ENCODE measurements at places on chromosomes 11 and 22.
A peak's percentile ranks its signal among the peaks of the same experiment; 100 is the strongest.

- peaks cover 24% of the 10 kb centered on the region for H3K36me3 ChIP-seq
- H3K27ac ChIP-seq = peak overlapping the region; percentile 8
- no peak for DNase-seq
- H3K4me3 ChIP-seq = no peak overlapping the region
- no peaks in the 10 kb centered on the region for H3K27me3 ChIP-seq
- peaks cover 9% of the 10 kb centered on the region for H3K4me1 ChIP-seq
Observed at GRCh38 chr11:65609229-65609628, 4.8 kb downstream of the MAP3K11 start.

DNA sequence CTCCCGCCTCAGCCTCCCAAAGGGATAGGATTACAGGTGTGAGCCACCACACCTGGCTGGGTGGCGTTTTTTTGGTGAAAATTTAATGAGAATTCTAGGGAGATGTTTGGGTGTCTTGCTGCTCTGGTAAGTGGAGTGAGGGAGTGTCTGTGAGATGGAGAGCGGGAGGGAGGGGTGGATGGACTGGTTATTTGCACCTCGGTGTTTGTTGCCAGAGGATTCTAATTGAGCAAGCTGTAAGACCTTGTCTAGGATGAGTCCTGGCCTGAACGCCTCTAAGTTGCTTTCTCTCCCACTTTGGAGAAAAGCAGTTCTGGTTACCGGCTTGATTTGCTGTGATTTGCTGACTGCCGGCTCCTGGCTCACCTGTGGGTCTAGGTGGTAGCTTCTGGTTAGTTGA lies 22.0 kb upstream of the GRAMD4 start:
- DNase-seq = no peak
- peak overlapping the region; percentile 74 for H3K27ac ChIP-seq
- H3K36me3 ChIP-seq = peaks cover 2% of the 10 kb centered on the region
- no peaks in the 10 kb centered on the region for H3K27me3 ChIP-seq
- H3K4me3 ChIP-seq = no peak overlapping the region

DNA sequence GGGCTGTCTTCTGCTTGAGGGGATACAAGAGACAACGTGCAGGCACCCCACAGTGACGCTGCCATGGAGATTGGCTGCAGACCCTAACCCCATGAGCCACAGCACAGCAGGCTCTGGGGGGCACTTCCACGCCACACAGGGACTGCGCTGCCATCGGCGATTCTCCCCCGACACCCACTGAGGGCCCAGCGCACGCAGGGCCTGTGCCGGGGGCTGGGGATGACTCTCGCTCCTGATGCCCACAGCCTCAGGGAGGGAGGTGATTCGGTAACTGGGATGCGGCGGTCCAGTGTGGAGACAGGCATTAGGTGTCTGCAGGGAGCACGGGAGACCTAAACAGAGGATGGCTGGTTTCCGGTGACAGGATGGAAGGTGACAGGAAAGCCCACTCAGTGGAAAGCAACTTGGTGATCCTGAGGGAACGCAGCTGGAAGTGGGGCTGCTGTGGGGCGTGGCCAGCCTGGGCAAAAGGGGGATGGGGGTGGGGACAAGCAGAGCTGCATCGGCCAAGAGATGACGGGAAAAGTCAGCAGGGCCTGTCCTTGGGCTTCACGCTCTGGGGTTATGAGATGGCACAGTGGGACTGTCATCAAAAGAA lies 37.7 kb downstream of the EFCAB6 start:
- H3K4me1 ChIP-seq = no peaks in the 10 kb centered on the region
- no peaks in the 10 kb centered on the region for H3K36me3 ChIP-seq
- no peaks in the 10 kb centered on the region for H3K27me3 ChIP-seq
- no peak overlapping the region for H3K27ac ChIP-seq

- no peak overlapping the region for H3K27ac ChIP-seq
- H3K36me3 ChIP-seq = no peaks in the 10 kb centered on the region
- DNase-seq = no peak
- H3K4me3 ChIP-seq = no peak overlapping the region
- H3K27me3 ChIP-seq = peaks cover 23% of the 10 kb centered on the region
Observed at GRCh38 chr22:21098099-21098671, 52.4 kb downstream of the LRRC74B start.

GRCh38 chr11:128453444-128454336 lies 133.7 kb downstream of the ETS1 start:
- H3K4me3 ChIP-seq = no peak overlapping the region
- peaks cover 34% of the 10 kb centered on the region for H3K27me3 ChIP-seq
- H3K27ac ChIP-seq = no peak overlapping the region
- peaks cover 3% of the 10 kb centered on the region for H3K4me1 ChIP-seq

DNA sequence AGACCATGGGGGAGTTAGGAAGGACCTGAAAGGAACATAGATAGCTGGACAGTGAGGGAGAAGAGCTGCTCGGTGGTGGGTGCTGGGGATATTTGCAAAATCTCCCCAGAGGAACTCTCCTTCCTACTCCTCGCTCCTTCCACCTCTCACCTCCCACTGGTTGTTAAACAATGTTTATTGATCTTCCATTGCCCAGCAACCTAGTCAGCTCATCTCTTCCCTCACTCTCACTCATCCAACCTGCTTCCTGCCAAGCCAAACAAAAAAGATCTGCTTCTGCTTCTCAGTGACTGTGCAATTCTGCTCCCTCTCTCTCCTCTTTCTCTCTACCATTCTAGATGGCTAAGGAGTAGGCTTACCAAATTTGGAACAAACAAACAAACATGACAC lies 115.0 kb downstream of the SLC1A2 start:
- no peak overlapping the region for H3K4me3 ChIP-seq
- H3K27ac ChIP-seq = no peak overlapping the region
- peaks cover 16% of the 10 kb centered on the region for H3K4me1 ChIP-seq

- H3K36me3 ChIP-seq = peaks cover 2% of the 10 kb centered on the region
- peaks cover 4% of the 10 kb centered on the region for H3K4me1 ChIP-seq
- no peak overlapping the region for H3K4me3 ChIP-seq
- no peak overlapping the region for H3K27ac ChIP-seq
- no peaks in the 10 kb centered on the region for H3K27me3 ChIP-seq
Observed at GRCh38 chr22:28231441-28231840, 312.4 kb upstream of the PITPNB start.

DNA sequence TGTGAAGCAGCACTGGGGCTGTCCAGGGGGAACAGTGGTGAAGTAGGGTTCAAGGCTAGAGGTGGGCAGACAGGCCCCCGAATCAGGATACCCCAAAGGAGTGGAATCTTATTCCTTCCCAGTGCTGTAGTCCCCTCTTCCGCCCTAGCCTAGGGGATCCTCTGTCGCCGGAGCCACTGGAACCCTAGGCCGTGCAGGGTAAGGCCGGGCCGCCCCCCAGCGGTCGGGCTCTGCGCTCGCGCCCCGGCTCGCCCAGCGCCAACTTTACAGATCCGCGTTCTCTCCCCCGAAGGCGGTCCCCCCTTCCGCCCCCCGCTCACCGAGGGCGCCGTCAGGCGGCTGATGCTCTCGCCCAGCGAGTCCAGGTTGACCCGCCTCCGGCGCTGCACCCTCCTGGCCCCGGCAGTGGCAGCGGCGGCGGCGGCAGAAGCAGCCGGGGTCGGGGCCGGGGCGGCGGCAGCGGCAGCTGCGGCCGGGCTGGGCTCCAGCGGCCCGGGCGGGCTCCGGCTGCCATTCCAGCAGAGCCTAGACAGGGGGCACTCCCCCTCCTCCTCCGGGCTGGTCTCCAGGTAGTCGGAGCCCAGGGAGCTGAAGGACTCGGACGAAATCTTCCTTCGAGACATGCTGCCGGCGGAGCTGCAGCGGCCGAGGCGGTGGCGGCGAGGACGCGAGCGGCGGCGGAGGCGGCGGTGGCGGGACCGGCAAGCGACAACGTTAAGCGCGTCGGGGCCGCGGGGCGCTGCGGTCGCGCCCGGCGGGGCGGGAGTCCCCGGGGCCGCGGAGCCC lies 650 bp downstream of the GUCY1A2 start:
- peak; percentile 69 for DNase-seq
- H3K4me3 ChIP-seq = peak overlapping the region; percentile 78
- H3K27me3 ChIP-seq = peaks cover 12% of the 10 kb centered on the region
- H3K4me1 ChIP-seq = peaks cover 29% of the 10 kb centered on the region

- H3K27ac ChIP-seq = peak overlapping the region; percentile 78
- H3K36me3 ChIP-seq = no peaks in the 10 kb centered on the region
- DNase-seq = no peak
- peaks cover 8% of the 10 kb centered on the region for H3K4me1 ChIP-seq
Observed at GRCh38 chr11:2929950-2930703, 907 bp upstream of the PHLDA2 start.

- H3K4me1 ChIP-seq = no peaks in the 10 kb centered on the region
- no peaks in the 10 kb centered on the region for H3K36me3 ChIP-seq
- H3K27ac ChIP-seq = no peak overlapping the region
Observed at GRCh38 chr11:8194956-8195355, 26.1 kb upstream of the RIC3 start.

GRCh38 chr11:86018249-86018648 lies 50.6 kb downstream of the PICALM start:
- DNase-seq = no peak
- no peak overlapping the region for H3K27ac ChIP-seq
- H3K4me3 ChIP-seq = no peak overlapping the region
- peaks cover 13% of the 10 kb centered on the region for H3K4me1 ChIP-seq
- no peaks in the 10 kb centered on the region for H3K27me3 ChIP-seq

- no peak overlapping the region for H3K27ac ChIP-seq
- no peak for DNase-seq
- H3K27me3 ChIP-seq = no peaks in the 10 kb centered on the region
- H3K4me3 ChIP-seq = no peak overlapping the region
- H3K4me1 ChIP-seq = peaks cover 20% of the 10 kb centered on the region
- H3K36me3 ChIP-seq = no peaks in the 10 kb centered on the region
Observed at GRCh38 chr22:35051791-35052190, 14.2 kb upstream of the ISX start.

DNA sequence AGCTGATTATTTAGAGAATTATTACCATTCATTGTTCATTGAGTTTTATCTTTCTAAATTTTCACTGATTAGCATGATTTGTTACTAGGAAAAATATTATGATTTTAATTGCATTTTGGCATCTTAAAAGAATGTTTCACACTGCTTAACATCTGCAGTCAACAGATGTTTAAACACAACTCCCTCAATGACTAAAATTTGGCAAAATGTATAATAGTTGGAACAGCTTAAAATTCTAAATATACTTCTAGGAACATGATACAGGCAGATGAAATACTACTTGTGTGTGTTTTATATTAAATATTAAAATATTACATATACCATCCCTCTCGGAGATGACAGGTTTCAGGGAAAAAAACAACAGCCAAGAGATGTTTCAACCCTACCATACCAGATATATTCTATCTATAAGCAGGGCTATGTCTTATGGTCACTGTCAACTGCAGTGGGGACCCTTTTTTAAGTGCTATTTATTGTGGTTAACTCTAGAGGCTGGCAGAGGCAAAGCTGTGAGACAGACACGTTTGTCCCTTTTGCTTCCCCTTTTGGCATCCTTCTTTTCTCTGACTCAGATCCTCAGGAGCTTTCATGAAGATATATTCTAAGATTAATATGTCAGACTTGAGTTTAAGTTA lies 81.9 kb downstream of the BDNF start:
- H3K4me1 ChIP-seq = peaks cover 8% of the 10 kb centered on the region
- H3K4me3 ChIP-seq = no peak overlapping the region
- no peak for DNase-seq
- H3K27me3 ChIP-seq = no peaks in the 10 kb centered on the region
- H3K36me3 ChIP-seq = no peaks in the 10 kb centered on the region

GRCh38 chr11:44382656-44383240 lies 72.8 kb upstream of the ALX4 start:
- H3K27me3 ChIP-seq = peaks cover 21% of the 10 kb centered on the region
- no peak for DNase-seq
- no peaks in the 10 kb centered on the region for H3K4me1 ChIP-seq
- H3K27ac ChIP-seq = no peak overlapping the region
- H3K36me3 ChIP-seq = no peaks in the 10 kb centered on the region

- H3K4me3 ChIP-seq = no peak overlapping the region
- H3K36me3 ChIP-seq = no peaks in the 10 kb centered on the region
- H3K4me1 ChIP-seq = peaks cover 15% of the 10 kb centered on the region
- H3K27me3 ChIP-seq = peaks cover 51% of the 10 kb centered on the region
- no peak for DNase-seq
- H3K27ac ChIP-seq = no peak overlapping the region
Observed at GRCh38 chr22:24831687-24832086, 25.7 kb downstream of the SGSM1 start.

GRCh38 chr11:133162227-133162626 lies 370.1 kb downstream of the OPCML start:
- H3K27me3 ChIP-seq = peaks cover 35% of the 10 kb centered on the region
- no peak overlapping the region for H3K4me3 ChIP-seq
- no peak for DNase-seq
- H3K4me1 ChIP-seq = peaks cover 13% of the 10 kb centered on the region
- no peak overlapping the region for H3K27ac ChIP-seq

DNA sequence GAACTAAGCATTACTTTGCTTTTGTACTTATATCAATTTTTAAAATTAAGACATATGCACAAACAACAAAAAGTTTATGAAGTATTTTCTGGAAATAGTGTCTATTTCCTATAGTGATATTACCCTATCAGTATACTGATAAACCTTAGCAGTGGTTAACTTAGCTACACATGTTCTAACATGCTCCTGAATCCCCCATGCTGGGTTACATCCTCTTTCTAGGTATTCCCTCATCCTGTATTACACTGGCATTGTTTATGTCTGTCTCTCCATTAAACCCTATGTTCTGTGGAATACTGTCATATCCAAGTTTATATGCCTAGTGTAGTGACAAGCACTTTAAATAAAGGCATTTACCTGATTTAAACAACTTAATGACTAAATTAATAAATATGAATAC lies 1.8 kb upstream of the FAR1 start:
- no peak overlapping the region for H3K4me3 ChIP-seq
- peaks cover 7% of the 10 kb centered on the region for H3K36me3 ChIP-seq
- DNase-seq = no peak

DNA sequence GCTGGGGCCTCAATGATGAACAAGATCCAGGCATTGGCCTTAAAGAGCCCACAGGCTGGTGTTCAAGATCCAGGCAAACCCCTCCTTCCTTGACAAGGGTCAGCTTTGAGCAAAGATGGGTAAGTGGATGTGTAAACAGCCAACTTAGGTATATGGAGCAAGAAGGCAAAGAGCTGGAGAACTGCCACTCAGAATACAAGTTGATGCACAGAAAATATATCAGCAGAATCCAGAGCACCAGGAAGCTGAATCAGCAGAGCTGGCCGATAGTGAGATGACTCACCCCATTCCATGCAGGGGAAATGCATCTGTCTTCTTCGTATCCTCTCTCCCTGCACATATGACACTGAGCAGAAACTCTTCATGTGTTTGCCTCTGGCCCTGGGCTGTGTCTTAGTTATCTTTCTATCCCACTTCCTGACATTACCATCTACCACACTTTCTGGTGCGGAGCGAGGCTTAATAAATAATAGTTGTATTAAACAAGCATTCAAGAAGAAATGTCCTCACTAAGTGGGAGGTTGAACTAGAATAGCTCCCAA lies 57.8 kb downstream of the ENDOD1 start:
- no peak overlapping the region for H3K4me3 ChIP-seq
- peaks cover 13% of the 10 kb centered on the region for H3K4me1 ChIP-seq
- no peak overlapping the region for H3K27ac ChIP-seq
- H3K36me3 ChIP-seq = no peaks in the 10 kb centered on the region
- peaks cover 30% of the 10 kb centered on the region for H3K27me3 ChIP-seq
- DNase-seq = no peak

All from progenitor cell of endocrine pancreas (in vitro differentiated cells).